CD8-positive, alpha-beta memory T cell (primary cell): ENCODE measurements at places on chromosomes 7 and 10.

- no peak for DNase-seq
Measured at GRCh38 chr7:133783276-133783675, 343.9 kb upstream of the LRGUK start.

GRCh38 chr7:120915314-120916105 is 35.1 kb upstream of the ING3 start:
- DNase-seq: no peak

- DNase-seq: no peak
Measured at GRCh38 chr7:34850681-34851080, 186.6 kb downstream of the DPY19L1 start.

- no peak for DNase-seq
Measured at GRCh38 chr10:14491811-14492210, 161.1 kb upstream of the FRMD4A start.

DNA sequence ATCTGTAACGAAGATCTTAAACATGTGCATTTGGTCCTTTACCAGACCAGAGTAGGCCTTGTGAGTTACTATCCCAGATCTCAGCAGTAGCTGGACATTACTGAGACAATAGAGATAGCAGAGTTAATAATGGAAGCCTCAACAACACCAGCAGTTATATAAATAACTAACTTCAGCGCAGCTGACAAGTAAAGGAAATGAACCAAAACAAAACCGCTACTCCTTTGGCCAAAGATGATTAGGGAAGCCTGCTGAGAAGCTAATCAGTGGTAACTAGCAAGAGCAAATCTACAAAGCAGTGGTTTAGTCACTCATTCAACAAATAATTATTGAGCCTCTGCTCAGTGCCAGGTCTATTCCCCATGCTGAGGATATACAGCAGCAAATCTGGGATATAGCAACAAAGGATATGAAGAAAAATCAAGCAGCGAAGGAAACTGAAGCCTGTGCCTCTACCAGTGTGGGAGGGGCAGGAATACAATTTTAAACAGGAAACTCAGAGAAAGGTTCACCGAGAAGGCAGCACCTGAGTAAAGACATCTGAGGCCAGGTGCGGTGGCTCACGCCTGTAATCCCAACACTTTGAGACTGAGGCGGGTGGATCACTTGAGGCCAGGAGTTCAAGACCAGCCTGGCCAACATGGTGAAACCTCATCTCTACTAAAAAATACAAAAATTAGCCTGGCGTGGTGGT is 103.6 kb downstream of the ELMO1 start:
- DNase-seq: no peak

DNA sequence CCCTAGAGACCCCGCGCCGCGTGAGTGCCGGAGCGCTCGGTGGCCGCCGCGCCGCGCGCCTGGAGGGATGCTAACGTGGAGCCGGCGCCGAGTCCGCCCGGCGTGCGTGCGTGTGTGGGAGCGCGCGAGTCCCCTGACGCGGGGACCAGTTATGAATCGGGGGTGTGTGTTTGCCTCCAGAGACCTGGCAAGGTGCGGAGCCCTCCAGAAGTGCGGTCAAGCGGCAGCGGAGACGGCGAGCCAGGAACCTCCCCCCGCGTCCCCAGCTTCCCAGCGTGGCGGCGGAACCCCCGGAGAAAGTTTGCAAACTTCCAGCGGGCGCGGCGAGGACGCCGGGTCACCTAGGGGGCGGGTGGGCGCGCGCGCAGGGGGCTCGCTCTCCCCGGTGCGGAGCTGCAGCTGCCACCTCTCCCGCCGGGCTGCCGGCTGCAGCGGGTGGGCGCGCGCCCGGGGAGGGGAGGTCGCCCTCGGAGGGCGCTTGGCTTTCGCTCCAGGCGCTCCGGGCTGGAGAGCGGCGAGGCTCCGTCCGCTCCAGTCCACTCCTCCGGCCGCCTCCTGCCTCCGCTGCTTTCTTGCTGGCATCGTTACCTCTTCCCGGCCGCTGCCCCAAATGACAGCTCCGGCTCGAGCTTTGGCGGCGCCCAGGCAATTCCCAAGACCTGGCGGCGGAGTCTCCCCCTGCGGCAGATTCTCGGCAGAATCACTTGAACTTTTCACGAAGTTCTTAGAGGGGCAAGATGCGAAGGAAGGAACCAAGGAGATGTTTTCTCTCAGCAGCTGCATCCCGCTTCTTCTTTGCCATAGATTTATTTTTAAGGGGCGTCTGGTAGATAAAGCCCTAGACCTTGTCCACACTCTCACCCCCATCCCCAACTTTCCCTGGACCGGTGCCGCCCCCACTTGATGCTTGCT is 2.3 kb upstream of the CREB5 start:
- DNase-seq: no peak

- no peak for DNase-seq
Measured at GRCh38 chr7:157003756-157004520, 6.5 kb downstream of the MNX1 start.

DNA sequence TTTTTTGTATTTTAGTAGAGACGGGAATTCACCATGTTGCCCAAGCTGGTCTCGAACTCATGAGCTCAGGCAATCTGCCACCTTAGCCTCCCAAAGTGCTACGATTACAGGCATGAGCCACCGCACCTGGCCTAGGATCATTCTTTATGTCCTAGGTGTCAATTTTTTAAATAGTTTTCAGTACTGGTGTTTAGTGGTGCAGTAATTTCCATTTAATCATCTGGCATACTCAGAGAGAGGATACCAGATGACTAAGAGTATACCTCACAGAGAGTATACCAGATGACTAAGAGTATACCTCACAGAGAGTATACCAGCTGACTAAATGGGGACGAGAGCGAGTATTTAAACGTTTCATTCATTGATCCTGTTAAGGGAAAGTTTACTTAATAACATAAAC is 37.3 kb upstream of the TMEM248 start:
- DNase-seq: no peak

DNA sequence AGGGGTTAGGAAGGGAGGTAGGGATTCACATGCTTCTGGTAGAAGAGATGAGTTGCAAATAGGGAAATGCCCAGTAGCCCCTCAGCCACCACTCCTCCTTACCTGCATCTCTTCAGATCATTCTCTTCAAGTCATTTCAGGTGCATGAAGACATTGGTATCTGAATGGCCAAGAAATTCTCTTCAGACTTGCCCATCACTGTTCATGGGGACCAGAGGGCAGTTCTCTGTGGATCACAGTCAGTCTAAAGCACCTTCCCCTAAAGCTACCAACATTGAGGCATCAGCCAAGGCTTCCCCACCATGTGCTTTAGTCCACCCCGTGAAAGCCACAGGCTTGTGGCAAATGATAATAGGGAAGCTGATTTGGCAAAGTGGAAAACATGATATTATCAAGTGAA is 319.4 kb upstream of the ZNF32 start:
- DNase-seq: no peak

DNA sequence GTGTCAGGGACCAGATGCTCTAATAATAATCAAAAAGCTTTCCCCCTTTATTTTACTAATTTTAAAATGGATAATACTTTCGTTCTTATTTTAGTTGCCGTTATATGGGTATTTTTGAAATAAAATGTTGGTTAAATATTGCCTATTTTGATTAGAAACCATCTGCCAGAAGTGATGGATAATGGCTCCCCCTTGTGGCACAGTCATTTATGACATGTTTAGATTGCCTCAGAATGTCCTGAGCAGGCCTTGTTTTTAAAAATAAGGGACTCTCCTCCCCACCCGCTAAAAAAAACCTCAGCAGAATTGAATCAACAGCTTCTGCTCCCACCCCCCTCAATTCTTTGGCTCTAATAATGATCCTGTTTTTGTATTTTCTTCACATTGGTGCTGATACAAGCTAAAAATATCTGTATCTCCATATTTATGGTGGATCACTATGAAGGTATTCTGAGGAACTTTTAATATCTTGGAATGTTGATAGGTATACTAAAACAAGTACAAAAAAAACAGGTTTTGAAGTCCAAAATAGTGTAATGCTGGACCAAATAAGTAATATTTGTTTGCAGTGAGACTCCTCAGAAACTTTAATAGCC is 38.8 kb downstream of the TMEM60 start:
- DNase-seq: peak; percentile 55

GRCh38 chr10:19979628-19980027 is 163.4 kb downstream of the PLXDC2 start:
- DNase-seq: no peak

DNA sequence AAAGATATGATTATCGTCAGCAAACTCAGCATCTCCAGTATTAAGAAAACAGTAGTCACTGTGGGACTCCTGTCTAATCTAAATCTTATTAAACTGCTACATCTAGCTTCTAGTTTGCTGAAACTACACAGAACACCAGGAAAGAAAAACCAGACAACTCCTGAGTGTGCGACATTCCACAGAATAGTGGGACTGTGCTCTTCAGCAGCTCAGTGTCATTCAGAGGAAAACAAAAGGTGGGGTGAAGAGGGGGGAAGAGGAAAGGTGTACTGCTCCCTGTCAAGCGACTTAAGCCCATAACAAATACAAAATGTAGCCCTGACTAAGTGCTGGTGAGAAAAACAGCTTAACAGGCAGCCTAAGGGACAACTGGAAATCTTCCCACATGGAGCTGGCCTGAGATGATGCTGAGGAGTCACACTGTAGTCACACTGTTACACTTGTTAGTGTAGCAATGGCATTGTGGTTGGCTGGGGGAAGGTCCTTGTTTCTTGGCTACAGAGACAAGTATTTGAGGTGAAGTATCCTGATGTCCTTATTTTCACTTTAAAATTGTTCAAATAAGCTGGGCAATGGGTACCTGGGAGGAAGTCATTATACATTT is 135.5 kb downstream of the USP6NL start:
- DNase-seq: no peak

GRCh38 chr10:43044448-43044921 is 32.4 kb upstream of the RET start:
- DNase-seq: no peak

DNA sequence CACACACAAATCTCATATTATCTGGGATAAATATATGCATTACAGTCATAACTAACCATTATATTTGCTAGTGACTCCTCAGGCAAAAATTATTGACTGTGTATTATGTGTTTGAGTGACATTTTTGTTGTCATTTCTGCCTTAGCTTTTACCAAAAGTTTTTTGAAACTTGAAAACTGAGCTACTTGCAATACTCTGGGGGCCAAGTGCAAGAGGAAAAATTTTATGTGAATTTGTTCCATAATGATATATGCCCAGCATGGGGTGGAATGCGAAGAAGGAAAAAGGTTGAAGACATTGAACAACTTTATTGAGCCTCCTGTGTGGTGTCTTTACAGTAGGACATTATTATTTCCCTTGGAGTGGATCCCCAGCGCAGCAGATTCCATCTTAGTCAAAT is 176.8 kb upstream of the FERD3L start:
- DNase-seq: no peak

DNA sequence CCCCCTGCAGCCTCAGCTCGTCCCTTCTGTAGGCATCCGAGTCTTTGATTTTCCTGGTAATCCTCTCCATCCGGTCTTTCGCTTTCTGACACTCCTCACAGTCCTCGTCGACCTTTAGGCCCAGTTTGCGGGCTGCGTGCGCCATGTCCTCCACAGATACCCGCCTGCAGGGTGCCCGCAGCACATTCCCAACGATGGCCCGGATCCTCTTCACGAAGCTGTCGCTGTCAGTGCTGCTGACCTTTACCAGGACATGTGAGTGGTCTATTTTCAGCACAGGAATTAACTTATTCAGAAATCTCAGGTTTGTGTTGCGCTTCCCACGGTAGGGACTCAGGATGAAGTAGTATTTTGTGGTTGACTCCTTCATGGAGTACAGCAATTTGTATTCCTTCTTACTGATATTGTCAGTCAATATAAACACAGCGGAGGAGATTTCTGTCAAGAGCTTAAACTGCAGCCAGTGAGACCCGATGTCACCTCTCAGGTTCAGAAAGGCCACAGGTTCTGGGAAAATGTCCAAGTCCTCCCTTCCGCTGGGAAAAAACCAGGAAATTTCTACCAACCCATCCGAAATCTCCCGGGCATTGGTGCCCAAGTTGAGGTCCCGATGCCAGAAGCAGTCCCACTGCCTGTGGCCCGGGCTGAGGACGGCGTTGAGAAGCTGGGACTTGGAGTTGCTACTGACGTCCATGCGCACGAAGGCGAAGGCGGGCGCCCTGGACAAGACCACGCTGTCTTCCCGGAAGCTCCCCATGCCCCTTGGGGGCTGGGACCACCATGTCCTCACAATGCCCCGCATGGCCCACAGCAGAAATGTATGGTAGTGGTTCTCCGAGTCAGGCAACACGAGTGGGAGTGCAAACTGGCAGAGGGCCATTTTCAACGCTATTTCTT is 8.9 kb upstream of the MRPS24 start:
- no peak for DNase-seq

- no peak for DNase-seq
Measured at GRCh38 chr7:102006695-102007094, 189.3 kb downstream of the CUX1 start.

- no peak for DNase-seq
Measured at GRCh38 chr7:17598846-17599245, 300.4 kb downstream of the AHR start.

DNA sequence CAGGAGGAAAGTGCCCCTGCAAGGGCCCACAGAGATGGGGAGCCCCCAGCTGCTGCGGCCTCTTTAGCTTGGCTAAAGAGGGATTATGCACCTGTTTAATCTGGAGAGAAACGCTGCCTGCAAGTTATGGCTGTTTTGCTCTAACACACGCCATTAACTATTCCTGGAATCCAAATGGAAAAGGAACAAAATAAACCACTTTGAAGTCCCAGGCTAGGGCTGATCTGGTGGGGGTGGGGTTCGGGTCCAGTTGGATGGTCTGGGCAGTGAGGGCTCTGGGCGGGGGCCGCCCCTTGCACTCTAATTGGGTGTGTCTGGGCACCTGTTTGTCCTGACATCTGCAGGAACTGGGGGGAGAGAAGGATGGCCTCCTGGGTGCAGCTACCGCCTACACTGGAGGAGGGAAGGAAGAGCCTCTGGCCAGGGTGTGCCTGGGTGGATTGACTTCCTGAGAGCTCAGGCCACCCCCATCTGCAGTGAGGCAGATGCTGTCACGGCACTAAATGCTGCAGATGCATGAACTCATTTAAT is 300.6 kb downstream of the ZEB1 start:
- no peak for DNase-seq

GRCh38 chr7:154512121-154512833 is 460.1 kb downstream of the DPP6 start:
- DNase-seq: no peak

GRCh38 chr7:110861163-110861562 is 229.8 kb upstream of the LRRN3 start:
- no peak for DNase-seq

- no peak for DNase-seq
Measured at GRCh38 chr10:79106256-79107050, 37.7 kb downstream of the ZMIZ1 start.

DNA sequence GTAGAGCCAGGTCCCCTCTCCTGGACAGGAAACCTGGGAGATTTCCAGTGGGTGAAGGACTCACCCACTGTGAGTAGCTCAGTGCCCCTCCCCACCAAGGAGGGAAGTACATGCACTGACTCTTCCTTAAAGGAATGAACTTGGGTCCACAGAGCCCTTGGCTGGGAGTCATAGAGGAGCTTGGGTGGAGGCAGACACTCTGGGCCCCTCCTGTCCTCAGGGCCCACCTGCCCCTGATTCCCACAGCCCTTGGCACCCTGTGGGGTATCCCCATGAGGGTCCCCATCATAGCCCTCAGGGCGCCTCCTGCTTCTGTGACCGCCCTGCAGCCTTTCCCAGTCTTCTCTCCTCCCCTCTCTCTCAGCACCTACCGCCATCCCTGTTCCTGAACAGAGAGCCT is 3.7 kb downstream of the EN2 start:
- DNase-seq: no peak
